ENCODE measurements at places on chromosomes 2 and 18.
A peak's percentile ranks its signal among the peaks of the same experiment; 100 is the strongest.

- DNase-seq: peak; percentile 73
Observed at GRCh38 chr2:26355038-26355995, 8.7 kb upstream of the ADGRF3 start.

- no peak for DNase-seq
Observed at GRCh38 chr2:224837066-224837465, 120.9 kb upstream of the CCDC195 start.

DNA sequence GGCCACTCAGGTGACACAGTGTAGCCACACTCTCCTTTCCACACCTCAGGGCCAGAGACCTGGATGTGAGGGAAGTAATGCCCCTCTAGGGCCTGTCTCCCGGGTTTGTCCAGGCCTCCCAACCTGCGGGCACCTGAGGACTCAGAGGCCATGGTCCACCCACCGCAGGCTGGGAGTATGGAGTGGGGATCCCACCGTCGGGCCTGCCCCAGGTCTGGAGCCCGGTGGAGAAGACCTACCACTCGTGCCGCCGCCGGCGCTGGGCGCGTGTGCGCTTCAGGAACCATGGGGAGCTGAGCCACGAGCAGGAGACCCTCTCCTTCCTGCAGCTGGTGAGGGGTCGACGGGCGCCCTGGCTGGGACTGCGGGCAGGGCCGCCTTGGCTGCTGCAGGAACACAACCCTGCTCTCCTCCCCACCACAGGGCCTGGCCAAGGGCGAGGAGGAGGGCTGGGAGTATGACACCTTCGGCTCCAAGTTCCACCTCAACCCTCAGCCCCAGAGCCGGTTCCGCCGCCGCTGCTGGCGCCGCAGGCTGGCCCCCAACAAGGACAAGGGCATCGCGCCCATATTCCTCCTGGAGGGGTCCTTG is 48.6 kb downstream of the FER1L5 start:
- no peak for DNase-seq

- no peak for DNase-seq
Observed at GRCh38 chr18:55097456-55098170, 138.4 kb upstream of the CCDC68 start.

DNA sequence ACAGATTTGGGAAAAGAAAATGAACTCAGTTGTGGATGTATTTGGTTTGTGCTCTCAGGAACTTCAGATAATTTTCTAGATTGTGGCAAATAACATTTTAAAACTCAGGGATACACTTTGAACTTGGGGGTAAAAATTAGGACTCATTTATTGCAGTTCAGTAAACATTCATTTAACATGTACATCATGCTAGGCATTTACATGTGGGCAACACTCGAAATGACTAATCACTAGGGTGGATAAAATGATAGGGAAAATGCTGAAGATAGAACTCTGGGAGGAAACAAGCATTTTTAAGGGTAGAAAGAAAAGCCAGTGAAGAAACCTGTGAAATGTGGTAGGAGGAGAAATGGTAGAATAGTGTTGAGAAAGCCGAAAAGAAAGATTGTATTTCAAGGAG is 7.8 kb downstream of the FAM117B start:
- DNase-seq: no peak

- no peak for DNase-seq
Observed at GRCh38 chr2:60352491-60353405, 200.7 kb downstream of the BCL11A start.
